ENCODE measurements at places on chromosomes 12 and 14.

- DNase-seq = no peak
Measured at GRCh38 chr14:35386673-35387125, 17.9 kb downstream of the NFKBIA start.

DNA sequence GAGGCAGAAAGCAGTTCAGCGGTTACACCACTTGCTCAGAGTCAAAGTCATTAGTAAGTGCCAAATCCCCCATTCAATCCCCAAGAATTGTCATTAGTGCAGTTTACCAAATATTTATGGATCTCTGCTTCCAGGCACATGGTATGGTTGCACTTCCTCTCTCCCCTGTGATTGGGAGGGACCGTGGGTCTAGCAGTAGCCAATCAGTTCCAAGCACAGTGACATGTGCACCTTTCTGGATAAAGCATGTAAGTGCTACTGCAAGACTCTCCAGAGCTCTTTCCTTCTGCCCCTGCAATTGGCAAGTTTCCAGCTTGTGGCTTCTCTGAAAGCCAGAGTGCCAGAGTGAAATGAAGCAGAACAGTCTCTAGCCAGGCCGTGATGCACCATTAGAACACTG lies 85.3 kb upstream of the FLRT2 start:
- no peak for DNase-seq

DNA sequence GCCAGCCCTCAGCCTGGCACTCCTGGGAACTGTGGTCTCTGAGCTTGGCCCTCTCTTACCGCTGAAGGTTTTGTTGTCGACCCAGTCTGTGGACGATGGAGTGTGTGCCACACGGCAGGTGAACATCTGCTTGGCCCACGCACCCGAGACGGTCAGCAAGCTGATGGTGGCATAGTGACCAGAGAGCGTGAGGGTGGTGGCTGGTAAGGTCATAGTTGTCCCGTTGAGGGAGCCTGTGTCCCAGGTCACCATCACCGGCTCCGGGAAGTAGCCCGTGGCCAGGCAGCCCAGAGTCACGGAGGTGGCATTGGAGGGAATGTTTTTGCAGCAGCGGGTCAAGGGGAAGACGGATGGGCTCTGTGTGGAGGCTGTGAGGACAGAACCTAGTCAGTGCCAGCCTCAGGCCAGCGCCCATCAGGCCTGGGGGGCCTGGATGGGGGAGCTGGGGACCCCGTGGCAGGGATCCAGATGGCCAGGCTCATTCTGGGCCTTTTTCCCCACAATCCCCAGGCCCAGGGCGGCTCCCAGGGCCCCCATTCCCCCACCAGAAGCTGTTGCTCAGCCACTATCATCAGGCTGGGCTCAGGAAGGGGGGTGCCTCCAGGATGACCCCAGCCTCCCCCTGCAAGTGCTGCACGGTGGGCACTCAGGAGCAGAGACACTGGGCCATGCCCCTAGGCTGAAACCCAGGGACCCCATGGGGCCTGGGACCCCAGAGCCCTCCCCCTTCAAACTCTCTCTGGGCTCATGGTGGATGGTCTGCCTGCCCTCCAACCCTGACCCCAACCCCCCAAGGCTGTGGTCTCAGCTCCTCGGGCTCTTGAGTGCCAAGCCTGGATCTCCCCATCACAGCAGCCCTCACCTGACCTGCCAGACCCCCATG lies 75.2 kb downstream of the TMEM121 start:
- DNase-seq = no peak

DNA sequence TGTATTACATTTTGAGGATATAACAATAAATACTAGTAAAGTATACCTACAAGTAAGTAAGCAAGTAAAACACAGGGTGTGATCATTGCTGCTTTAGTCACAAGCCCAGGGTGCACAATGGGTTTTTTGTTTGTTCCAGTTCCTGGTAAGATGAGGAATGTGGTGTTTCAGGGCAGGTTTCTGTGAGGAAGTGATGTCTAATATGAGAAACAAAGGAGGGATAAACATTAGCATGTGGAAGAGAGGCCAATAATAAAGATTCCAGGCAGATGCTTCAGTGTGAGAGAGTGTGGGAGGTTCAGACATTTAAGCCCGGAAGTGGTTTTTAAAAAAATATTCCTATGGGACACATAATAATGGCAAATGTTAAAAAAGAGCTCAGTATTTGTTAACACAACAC lies 808.1 kb upstream of the USP15 start:
- no peak for DNase-seq

- DNase-seq = no peak
Measured at GRCh38 chr14:100441271-100441947, 118.3 kb downstream of the SLC25A47 start.

DNA sequence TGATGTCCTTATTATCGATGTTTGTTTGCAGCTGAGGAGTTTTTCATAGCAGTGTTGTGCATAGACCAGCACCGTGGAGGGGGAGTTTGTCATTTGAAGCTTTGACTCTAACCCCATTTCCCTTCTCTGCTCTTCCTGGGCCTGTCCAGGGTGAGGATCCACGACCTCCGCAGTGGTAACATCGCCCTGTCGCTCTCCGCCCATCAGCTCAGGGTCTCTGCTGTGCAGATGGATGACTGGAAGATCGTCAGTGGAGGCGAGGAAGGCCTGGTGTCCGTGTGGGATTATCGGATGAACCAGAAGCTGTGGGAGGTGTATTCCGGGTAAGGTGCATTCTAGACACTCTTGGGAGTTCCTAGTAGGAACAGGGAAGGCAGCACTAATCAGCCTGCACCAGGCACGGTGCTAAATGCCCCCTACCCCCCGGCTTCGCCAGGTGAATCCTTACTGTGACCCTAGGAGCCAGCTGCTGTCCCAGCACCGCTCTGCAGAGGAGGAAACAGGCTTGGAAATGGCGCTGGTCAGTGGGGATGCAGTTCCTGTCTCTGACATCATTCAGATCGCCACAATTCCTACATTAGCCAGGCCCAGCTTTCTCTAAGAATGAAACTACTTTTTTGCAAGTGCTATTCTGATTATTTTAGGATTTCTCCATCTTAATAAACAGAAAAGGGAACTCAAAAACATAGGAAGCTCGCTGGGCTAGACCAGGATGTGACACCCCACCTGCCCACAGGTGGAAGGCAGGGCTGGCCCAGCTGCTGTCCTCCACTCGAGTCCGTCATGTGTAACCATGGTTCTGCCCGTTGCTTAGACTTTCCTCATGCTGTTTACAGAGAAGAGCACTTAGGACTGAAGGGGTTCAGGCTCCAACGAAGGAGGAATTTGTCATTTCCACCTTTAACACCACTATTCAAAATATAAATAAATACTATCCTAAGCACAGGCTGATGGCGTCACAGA lies 74.9 kb downstream of the TESC start:
- DNase-seq = no peak

GRCh38 chr12:18416412-18416811 lies 155.1 kb downstream of the PIK3C2G start:
- DNase-seq = no peak

- no peak for DNase-seq
Measured at GRCh38 chr12:22248121-22248520, 86.4 kb downstream of the ST8SIA1 start.

GRCh38 chr12:70354787-70355186 lies 11.3 kb upstream of the KCNMB4 start:
- no peak for DNase-seq
